Left ventricle myocardium inferior (tissue), 1 donor: ENCODE measurements at places on chromosomes 16 and 17. TPM values are rescaled to one million over a fixed set of nuclear protein-coding genes. Genes with fewer than 3 reads are reported as not detected.

EPOP gene
- 0.33 TPM for total RNA-seq

CSH2 gene
- not detected for total RNA-seq

SYT17 gene
- 0.49 TPM for total RNA-seq

CCDC40 gene
- 7.7 TPM for total RNA-seq

RBBP6 gene
- 33.4 TPM for total RNA-seq

DNA sequence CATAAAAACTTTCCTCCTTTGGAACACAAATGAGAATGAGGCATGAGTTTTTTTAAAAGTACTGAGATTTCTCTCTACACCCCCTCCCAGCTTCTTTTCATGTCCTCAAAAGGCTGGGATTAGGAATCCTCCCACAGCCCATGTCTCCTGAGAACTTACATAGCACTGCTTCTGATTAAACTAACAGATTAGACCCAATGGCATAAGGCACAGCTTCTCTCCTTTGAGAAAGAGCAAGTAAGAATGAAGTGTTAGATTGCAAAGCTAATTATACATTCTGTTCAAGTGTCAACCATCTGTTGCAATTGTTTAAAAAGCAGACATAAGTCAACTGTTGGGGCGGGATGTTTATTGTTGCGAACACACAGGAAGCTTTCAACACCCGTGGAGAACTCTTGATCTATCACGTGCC is 715.1 kb downstream of the CDH11 start:
- DNase-seq, result no peak

DNA sequence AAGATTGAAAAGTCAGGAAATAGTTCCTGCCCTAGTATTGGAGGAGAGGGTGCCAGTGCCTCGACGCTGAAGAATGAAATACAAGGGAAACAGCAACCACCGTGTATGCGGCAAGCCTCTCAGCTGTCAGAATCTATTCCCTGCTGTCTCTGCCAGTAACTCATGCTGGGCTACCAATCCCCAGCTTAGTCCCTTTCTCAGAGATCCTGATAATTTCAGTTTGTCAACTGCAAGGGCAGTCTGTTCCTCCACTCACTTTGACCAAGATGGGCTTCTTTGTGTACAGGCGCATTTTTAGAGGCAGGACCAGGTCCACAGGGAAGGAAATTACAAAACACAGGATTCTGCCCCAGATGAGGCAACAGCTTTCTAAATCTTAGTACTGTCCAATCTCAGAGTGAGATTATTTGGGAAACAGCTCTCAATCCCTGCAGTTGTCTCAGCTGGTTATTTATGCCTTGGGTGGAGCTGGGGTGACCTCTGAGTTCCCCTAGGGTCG is 1.3 kb downstream of the NQO1 start:
- DNase-seq, result no peak

GRCh38 chr17:15233022-15233805 is 31.9 kb downstream of the PMP22 start:
- no peak for DNase-seq

- DNase-seq, result peak; percentile 5
Observed at GRCh38 chr16:88276591-88276990, 106.2 kb upstream of the ZNF469 start.

- no peak for DNase-seq
Observed at GRCh38 chr16:73891129-73891542, 405.5 kb upstream of the PSMD7 start.

- no peak for DNase-seq
Observed at GRCh38 chr17:4208238-4208637, 55.5 kb downstream of the ANKFY1 start.

DNA sequence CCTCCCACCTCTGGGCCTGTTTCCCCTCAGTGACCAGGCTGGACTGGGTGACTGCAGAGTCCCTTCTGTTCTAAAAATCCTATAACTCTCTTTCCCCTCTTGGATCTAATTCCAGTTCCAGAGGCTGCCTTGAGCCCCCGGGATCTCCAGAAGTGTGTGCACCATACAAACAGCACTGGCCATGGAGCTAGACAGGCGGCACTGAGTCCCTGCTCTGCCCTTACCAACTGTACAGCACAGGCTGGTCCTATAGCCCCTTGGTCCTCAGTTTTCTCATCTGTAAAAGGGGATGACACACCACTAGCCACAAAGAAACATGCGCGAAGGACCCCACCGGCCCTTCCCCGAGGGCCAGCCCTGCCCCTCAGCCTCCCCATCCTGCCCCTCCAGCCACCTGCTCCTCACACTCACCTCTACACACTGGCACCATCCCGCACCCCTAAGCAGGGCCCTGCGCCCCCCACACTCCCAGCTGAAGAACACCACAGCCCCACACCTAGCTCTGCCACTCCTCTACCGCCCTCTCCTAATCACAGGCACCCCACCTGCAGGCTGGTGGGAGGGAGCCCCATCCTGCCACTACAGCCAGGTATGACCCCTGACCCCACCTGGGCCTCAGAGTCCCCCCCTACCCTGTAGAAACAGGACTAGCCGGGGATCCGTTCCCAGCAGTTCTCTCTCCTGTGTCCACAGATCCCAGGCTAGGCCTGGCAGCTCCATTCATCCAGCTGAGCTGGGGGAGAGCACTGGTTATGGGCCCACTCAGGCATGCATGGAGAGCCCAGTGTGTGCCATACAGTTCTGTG is 913 bp upstream of the KRT16 start:
- DNase-seq, result no peak

- peak; percentile 5 for DNase-seq
Observed at GRCh38 chr17:79667121-79667715, 56.4 kb upstream of the RBFOX3 start.

DNA sequence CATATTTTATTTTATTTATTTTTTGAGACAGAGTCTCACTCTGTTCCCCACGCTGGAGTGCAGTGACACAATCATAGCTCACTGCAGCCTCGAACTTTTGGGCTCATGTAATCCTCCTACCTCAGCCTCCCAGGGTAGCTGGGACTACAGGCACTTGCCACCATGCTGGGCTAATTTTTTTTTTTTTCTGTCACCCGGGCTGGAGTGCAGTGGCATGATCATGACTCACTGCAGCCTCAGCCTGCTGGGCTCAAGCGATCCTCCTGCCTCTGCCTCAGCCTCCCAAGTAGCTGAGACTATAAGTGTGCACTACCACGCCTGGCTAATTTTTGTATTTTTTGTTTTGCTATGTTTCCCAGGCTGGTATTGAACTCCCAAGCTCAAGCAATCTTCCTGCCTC is 17.1 kb downstream of the UNC45B start:
- DNase-seq, result no peak
